ENCODE measurements at places on chromosomes 7 and 10. TPM values are rescaled to one million over a fixed set of nuclear protein-coding genes. Genes with fewer than 3 reads are reported as not detected.

GRCh38 chr10:115939101-115939854, 333.7 kb downstream of the GFRA1 start:
- H3K27me3 ChIP-seq = no peaks in the 10 kb centered on the region
- no peak overlapping the region for H3K4me3 ChIP-seq
- no peaks in the 10 kb centered on the region for H3K4me1 ChIP-seq
- no peak overlapping the region for H3K27ac ChIP-seq
- no peaks in the 10 kb centered on the region for H3K36me3 ChIP-seq
- DNase-seq = no peak

SRGN gene
- total RNA-seq = 130 TPM

DNA sequence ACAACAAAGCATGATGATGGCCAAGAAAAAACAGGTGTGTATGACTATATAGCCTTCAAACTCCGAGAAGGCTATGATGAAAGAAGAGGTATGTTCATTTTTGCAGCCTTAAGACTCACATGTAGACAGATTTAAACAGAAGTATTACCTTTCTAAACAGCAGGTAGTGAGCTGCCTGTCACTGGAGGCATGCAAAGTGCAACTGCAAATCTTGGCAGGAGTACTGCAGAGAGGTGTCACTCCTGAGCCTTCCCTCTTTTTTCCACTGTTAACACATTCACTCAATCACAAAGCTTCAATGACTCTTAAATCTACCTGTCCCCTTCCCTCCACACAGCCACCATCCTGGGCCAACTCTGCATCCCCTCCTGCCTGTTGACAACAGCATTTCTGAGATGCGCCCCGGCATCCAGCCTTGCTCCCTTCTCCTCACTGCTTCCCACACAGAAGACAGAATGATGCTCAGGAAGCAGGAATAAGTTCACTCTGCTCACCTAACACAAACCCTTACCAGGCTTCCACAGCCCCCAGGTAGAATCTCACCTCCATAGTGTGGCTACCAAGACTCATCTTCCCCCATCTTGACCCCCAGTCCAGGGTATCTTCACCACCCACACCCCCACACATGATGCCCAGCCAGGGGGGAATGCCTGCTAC, 161.9 kb upstream of the ZMIZ1 start:
- H3K36me3 ChIP-seq = no peaks in the 10 kb centered on the region
- H3K4me3 ChIP-seq = no peak overlapping the region
- no peak overlapping the region for H3K27ac ChIP-seq
- H3K4me1 ChIP-seq = no peaks in the 10 kb centered on the region

GRCh38 chr7:21914671-21915070, 31.0 kb downstream of the CDCA7L start:
- H3K27ac ChIP-seq = no peak overlapping the region
- no peak for DNase-seq
- H3K36me3 ChIP-seq = no peaks in the 10 kb centered on the region
- no peaks in the 10 kb centered on the region for H3K27me3 ChIP-seq

GRCh38 chr10:114629083-114629823, 28.8 kb downstream of the ABLIM1 start:
- H3K4me1 ChIP-seq = peaks cover 30% of the 10 kb centered on the region
- H3K27me3 ChIP-seq = peaks cover 3% of the 10 kb centered on the region
- H3K36me3 ChIP-seq = no peaks in the 10 kb centered on the region

DNA sequence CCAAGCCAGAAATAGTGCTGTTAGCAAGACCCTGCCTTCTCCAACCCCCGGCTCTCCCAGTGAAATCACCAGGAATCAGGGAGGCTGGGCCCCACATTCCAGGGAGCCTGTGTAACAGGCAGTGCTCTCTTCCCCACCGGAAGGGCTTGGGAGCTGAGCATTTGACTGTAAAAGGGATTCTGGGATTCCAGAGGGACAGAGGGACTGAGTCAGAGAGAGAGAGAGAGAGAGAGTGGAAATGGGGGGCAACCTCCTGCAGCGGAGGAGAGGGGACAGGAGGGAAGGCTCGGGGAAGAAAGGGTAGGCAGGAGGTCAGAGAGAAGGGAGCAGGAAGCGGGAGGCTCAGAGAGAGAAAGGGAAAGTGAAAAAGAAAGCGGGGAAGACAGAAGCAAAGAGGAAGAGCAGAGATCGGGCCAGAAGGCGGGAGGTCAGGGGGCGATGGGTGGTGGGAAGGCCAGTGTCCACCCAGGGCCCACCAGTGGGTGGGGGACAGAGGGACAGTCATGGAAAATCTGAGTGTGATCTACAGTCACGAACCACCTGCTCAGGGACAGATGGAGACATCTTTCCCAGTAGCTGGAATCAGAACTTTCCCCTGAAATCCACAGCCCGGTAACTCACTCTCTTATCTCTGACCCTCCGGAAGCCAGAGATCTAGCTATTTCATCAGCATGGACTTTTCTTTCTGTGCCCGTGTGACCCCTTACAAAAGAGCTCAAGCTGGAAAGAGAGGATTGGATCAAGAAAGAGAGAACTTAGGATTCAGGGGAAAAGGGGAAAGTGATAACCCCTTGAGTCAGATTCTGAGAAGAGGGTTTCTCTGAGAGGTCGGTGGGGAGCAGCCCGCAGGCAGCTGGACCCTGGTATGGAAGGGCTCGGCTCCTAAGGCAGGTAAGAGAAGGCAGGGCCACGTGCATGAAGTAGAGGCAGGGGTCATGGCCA, 4.6 kb upstream of the SERPINE1 start:
- H3K27ac ChIP-seq = peak overlapping the region; percentile 49
- peaks cover 7% of the 10 kb centered on the region for H3K4me1 ChIP-seq
- H3K36me3 ChIP-seq = no peaks in the 10 kb centered on the region

- H3K27me3 ChIP-seq = no peaks in the 10 kb centered on the region
- H3K4me3 ChIP-seq = no peak overlapping the region
- H3K36me3 ChIP-seq = no peaks in the 10 kb centered on the region
- DNase-seq = no peak
- H3K27ac ChIP-seq = no peak overlapping the region
These were observed 31.6 kb downstream of the IKZF1 start for GRCh38 chr7:50335795-50336754.

OR2A7 gene
- 12.3 TPM for total RNA-seq

SKIDA1 gene
- total RNA-seq = 2.9 TPM

- H3K36me3 ChIP-seq = no peaks in the 10 kb centered on the region
- H3K4me3 ChIP-seq = no peak overlapping the region
- H3K27me3 ChIP-seq = no peaks in the 10 kb centered on the region
- H3K27ac ChIP-seq = no peak overlapping the region
These were observed 52.4 kb upstream of the RHEB start for GRCh38 chr7:151572136-151572535.

DNA sequence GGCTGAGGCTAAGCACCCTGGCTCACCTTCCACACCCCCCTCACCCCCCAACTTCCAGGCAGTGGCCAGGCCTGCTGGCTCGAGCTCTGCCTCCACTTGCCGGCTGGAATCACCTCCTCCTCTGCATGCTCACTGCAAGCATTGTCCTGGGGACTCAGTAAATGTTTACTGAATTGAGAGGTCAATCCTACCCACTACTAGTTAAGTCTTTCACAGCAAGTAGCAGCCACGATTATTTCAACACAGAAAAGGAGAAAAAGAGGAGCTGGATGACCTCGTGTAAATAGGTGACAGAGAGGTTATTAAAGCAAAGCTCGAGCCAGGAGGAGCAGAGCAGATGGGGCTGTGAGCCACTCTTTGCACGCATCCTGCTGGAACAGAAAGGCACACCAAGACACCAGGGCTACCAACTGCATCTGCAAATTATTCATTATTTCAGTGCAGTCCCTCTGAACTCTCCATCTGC, 32.1 kb downstream of the HIPK2 start:
- H3K27me3 ChIP-seq = no peaks in the 10 kb centered on the region
- H3K4me1 ChIP-seq = peaks cover 8% of the 10 kb centered on the region
- H3K4me3 ChIP-seq = no peak overlapping the region
- peak overlapping the region; percentile 43 for H3K27ac ChIP-seq

- no peak overlapping the region for H3K4me3 ChIP-seq
- no peaks in the 10 kb centered on the region for H3K36me3 ChIP-seq
- no peaks in the 10 kb centered on the region for H3K4me1 ChIP-seq
These were observed 93.2 kb downstream of the SORCS1 start for GRCh38 chr10:107071301-107071700.

- H3K4me1 ChIP-seq = no peaks in the 10 kb centered on the region
- H3K4me3 ChIP-seq = no peak overlapping the region
- H3K27me3 ChIP-seq = no peaks in the 10 kb centered on the region
- no peak for DNase-seq
These were observed 238.0 kb upstream of the PPP2R2D start for GRCh38 chr10:131662851-131663250.
